ENCODE measurements at places on chromosomes 16 and 17.

GRCh38 chr16:76201385-76201784 lies 75.8 kb upstream of the CNTNAP4 start:
- H3K36me3 ChIP-seq = no peaks in the 10 kb centered on the region
- H3K27ac ChIP-seq = no peak overlapping the region
- no peak overlapping the region for H3K4me3 ChIP-seq
- no peaks in the 10 kb centered on the region for H3K4me1 ChIP-seq

GRCh38 chr17:31148205-31148604 lies 53.4 kb downstream of the NF1 start:
- H3K36me3 ChIP-seq = no peaks in the 10 kb centered on the region
- DNase-seq = no peak
- H3K4me1 ChIP-seq = no peaks in the 10 kb centered on the region
- H3K27ac ChIP-seq = no peak overlapping the region
- no peaks in the 10 kb centered on the region for H3K27me3 ChIP-seq
- H3K4me3 ChIP-seq = no peak overlapping the region

DNA sequence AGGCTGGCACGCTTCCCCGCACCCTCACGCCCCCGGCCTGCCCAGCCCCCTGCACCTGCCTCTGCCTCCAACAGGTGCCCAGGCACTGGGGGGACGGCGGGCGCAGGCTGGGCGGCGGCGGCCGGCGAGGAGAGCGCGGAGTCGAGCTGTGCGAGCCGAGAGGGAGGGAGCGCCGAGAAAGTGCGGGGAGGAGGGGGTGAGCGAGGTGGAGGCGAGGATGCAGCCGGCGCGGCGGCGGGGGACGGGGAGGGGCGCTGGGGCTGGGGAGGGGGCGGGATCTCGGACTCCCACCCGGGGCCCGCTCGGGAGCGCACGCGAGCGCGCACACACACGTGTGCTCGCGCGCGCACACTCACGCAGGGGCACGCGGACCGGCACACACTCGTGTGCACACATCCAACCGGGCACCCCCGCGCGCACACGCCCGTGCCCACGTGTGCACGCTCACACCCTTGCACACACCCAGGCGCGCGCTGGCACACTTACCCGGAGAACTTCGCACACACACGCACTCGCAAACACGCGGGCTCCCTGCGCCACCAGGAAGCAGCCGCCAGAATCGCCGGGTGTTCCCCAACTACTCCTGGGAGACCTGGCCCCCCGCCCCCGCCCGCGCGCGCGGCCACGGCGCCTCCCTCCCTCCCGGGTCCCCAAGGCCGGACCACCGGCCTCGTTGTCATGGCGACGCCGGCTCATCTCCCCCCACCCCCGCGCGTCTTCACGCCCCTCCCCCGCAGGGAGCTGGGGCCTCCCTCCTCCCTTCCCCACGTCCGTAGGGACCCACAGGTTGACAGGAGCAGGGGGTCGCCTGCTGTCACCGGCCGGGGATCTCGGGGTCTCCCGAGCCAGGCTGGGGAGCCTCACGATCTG lies at the start of gene DOC2A:
DOC2A (minus strand) TSS at position 184 of the 870 bp plus-strand sequence. CDS start 805 bp downstream, outside the sequence.
- H3K27me3 ChIP-seq = peaks cover 24% of the 10 kb centered on the region
- no peak within 1 kb of the TSS for H3K27ac ChIP-seq
- H3K36me3 ChIP-seq = no peaks in the 10 kb centered on the region

- no peak for DNase-seq
- H3K4me3 ChIP-seq = no peak overlapping the region
- H3K4me1 ChIP-seq = peaks cover 5% of the 10 kb centered on the region
Measured at GRCh38 chr17:2233441-2233947, 70.1 kb downstream of the SMG6 start.

All from uterus (tissue), 4 donors.